ENCODE measurements at places on chromosomes 4 and X.

- no peak for DNase-seq
These were observed 51.2 kb downstream of the NR3C2 start for GRCh38 chr4:148391056-148391455.

- no peak for DNase-seq
These were observed 977.8 kb downstream of the FSTL5 start for GRCh38 chr4:161186012-161186411.

- no peak for DNase-seq
These were observed 17.4 kb upstream of the EIF4E start for GRCh38 chr4:98946359-98946758.

DNA sequence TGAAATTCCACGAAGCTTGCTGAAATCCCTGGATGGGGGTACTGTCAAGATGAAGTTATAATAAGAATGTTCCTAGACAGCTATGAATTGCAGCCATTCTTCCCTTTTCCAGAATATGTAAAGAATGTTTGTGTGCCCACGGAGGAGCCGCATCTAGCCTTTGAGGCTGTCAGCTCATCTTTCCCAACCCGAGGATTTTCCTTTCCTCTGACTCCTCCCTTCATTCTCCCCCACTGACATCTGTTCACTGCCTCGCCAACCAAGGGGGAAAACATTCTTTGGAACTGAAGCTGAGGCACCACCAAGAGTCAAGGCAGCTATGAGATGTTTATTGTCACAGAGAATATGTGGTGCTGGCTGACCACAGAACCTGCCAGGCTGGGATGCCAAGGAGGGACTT lies 8.8 kb downstream of the NHSL2 start:
- DNase-seq = no peak

- DNase-seq = no peak
These were observed 195.0 kb upstream of the ANK2 start for GRCh38 chr4:112854420-112854819.

- no peak for DNase-seq
These were observed 411.8 kb upstream of the PCDH10 start for GRCh38 chr4:132737344-132737743.

Data from effector memory CD4-positive, alpha-beta T cell (primary cell).